ENCODE measurements at places on chromosomes 5 and 9.

- DNase-seq, result no peak
These were observed 168.3 kb upstream of the OTULINL start for GRCh38 chr5:14413331-14413750.

DNA sequence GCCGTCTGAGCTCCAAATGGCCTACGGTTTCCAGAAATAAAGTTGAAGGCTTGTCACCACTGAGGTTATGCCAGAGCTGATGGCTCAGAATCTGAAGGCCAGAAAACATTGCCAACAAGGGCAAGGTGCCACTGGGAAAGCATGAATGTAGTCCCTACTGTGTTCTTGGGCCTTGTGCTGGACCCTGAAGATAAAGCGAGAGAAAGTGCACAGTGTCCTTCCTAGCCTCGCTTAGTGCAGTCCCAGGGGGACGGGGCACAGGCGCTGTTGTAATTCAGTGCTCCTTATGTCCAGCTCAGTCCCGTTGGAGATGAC, 84.5 kb downstream of the NDFIP1 start:
- no peak for DNase-seq

GRCh38 chr9:108057421-108058134, 568.0 kb upstream of the KLF4 start:
- DNase-seq, result no peak

DNA sequence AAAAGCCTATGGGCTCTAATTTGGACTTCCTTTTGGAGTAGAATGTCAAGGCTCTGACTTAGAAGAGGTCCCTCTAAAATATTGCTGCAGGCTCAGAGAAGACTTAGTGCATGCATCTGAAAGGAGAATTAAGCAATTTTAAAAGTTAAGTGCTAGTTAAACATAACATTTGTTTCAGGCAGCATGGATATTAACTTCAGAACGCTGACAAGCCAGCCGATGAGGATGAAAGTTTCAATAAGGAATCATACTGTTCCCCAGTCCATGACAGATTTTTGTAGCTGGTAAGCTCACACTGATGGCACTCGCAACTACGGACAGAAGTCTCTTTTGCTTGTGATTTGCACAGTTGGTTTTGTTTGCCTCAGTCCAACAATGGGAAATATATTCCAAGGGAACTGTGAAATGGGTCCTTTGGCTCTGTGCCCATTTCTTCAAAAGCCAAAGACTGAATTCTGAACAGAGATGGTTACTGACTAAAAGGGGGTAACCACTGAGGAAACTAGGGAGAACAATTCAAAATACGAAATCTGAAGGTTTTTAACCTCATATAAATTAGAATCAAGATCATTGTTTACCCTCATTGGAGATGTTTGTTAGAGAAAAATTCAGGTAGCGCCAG, 47.6 kb downstream of the DCP2 start:
- DNase-seq, result no peak

DNA sequence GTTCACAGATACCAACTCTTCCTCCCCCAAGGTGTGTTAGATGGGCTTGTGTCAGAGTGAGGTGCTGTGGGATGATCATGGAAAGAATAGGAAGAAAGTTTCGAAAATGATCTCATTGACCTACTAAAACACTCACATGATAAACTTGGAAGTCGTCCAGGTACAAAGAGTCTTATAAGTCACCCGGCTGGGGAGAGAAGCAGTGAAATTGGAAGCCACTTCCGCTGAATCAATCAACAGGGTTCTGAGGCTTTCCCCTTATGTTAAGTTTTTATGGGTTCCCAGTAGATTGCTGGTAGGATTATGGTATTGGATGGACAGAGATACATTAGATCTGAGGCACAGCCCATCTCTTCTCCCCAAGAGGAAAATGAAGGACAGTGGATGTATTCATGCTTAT, 218.8 kb upstream of the MSX2 start:
- no peak for DNase-seq

DNA sequence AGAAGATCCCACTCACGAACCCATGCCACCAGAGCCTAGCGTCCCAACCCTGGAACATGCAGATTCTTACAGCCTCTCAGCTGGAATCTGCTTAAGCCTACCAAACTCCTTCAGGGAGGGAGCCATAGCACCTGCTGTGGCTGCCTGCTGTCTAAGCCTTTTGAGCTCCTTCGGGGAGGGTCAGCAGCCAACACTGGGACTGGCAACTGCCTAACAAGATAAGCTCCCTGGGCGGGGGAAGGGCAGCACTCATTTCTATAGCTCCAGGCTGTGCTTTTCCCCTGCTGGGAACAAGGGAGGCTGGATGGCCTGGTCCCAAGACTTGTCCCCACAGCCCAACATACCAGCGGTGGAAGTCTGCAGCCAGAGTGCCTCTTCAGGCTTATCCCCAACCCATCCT, 199.1 kb upstream of the OR13F1 start:
- no peak for DNase-seq

DNA sequence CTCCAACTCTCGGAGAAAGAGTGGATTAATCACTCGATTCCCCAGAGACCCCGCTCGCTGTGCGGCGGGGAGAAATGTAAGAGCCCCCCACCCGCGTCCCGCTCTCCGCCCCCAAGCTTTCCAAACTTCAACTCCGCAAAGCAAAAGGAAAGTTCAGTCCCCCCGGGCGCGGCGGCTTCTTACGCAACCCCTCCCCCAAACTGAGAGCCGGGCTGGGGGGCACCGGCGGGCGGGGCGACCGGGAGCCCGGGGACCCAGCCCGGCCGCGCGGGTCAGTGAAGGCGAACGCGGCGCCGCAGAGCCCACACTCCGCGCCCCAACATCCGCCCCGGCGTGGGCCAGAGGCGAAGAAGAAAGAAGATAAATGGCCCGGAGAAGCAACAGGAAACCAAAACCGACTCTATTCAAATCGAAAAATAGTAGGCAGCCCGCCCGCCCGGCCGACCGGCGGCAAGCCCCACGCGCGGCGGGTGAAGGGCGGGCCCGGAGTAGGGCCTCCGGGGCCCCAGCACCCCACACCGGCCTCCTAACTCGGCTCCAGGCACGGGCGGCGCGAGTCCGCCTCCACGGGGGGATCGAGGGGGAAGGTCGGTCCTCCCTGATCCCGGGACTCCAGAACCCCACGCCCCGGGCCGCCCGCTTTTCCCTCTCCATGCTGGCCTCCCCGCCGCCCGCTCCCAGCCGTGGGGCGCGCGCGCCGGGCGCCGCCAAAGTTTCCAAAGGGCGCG, 720 bp downstream of the NOTCH1 start:
- no peak for DNase-seq

DNA sequence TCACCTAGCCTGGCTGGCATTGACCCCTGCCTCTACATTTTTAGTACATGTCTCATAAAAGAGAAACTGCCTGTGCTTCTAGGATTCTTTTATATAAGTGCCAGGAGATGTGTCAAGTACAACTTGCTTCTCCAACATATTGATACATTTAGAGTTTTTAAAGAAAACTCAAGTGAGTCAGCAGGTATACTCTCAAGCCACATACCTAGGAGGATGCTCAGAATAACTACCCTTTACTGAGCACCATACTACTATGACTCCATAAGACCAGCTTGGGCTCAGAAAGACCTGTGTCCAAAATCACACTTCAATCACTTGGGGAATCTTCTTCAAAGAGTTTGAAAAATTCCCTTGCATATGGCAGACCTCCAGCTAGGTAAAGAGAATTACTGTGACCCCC, 389.8 kb upstream of the SLC24A2 start:
- DNase-seq, result no peak

DNA sequence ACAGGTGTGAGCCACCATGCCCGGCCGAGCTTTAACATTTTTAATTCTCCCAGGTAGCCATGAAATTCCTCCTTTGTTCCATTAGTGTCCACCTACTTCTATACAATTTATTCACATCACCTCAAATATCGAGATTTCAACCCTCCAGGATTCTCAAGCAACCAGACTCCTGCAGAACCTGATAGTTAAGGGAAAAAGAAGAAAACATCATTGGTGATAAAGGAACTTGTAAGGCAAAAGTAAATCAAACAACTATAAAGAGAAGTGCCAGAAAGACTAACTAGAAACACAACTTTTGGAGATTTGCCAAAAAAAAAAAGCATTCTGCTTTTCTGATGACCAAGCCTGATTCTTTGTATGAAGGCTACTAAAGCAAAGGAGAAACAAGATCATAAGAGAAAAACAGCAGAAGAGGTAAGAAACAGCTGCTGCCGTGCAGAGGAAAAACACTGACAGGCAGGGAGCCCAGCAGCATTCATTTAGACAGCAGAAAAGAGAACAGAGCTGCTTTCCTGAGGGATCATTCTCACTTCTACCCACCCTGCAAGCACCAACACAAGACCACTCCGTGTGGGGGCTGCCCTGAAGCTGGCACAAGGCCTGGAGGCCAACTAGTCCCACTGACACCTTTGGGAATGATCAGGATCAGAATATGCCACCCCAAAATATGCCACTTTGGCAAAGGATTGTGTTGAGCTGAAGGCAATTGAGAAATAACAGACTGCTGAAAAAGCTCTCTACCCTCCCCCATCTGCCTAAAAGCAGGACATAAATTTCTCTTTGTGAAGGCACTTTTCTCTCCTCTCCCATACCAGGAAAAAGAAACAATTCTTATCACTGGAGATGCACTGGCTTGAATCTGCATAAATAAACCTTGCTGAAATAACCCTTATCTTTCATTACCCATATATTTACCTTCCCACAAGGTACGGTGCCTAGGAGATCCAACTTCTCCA, 75.1 kb downstream of the ALDH7A1 start:
- no peak for DNase-seq

Measured in stimulated activated CD4-positive, alpha-beta T cell treated with anti-CD3 and anti-CD28 coated beads, Interleukin-1b, Interleukin-23, amount 100 ng/mL, for 4 hours (primary cell).